ENCODE measurements at places on chromosomes 5 and 9.

DNA sequence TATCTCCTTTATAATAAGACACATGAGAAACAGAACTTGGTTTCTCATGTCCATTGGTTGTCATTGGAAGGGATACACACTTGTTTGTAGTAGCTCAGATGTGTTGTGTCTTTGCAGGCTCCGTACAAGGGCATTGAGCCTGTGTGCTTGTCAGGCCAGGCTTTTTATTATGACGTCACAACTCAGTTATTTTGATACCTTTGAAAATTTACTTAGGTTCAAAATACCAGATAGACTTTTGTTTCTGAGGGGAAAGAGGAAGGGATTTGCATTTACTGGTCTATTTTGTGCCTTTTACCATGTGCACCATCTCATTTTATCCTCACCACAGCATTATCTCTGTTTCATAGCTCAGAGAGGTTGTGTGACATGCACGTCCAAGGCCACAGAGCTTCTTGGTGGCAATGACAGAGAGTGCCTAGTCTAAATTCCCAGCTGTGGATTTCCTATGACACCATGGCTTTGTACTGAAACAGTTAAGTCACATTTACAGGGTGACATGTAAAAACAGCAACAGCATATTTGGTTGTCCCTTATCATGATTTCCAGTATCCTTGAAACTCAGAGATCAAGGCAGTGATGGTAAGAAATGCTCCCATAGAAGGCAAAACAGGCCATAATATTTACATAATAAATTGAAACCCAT lies 268.7 kb downstream of the AOPEP start:
- no peak for DNase-seq

- DNase-seq: no peak
Measured at GRCh38 chr9:21402386-21403251, 6.3 kb upstream of the IFNA8 start.

DNA sequence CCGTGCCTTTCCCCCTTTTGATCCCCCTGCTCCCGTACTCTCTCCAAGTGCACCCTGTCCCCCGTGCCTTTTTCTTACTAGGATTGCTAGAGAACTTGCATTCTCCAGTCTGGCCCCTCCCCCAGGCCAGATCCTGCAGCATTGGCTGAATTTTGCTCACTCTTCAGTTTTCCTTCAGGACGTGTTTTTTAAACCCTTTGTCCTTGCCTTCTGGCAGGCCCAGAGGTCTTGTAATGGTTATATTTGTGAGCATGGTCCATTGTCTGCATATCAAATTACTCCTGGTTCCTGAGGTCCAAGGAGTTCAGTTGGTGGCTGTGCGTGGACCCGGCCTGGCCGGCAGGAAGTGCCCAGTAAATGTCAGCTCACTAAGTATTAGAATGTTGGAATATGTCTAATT lies 606 bp downstream of the TBC1D13 start:
- no peak for DNase-seq

DNA sequence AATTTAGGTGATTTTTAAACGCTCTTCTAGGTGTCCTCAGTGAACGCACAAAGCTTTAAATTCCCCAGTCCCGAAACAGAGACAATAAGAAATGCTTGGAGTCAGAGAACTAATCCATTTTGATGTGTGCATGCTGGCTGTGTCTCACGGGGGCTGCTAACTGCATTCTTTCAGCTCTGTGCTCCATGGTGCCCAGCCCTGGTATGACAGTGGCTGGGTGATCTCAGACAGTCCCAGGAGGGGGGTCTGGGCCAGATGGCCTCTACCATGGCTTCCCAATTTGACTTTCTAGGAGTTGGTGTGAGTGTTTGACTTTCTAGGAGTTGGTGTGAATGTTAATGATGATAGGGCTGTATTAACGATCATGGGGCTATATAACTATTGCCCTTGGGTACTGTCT lies 12.1 kb downstream of the OLFM1 start:
- DNase-seq: no peak
